ENCODE measurements at places on chromosomes 3 and 15.

- DNase-seq, result no peak
These were observed 110.8 kb downstream of the GREM1 start for GRCh38 chr15:32828507-32829186.

GRCh38 chr3:167909504-167909896 lies 174.0 kb downstream of the SERPINI1 start:
- DNase-seq, result no peak

DNA sequence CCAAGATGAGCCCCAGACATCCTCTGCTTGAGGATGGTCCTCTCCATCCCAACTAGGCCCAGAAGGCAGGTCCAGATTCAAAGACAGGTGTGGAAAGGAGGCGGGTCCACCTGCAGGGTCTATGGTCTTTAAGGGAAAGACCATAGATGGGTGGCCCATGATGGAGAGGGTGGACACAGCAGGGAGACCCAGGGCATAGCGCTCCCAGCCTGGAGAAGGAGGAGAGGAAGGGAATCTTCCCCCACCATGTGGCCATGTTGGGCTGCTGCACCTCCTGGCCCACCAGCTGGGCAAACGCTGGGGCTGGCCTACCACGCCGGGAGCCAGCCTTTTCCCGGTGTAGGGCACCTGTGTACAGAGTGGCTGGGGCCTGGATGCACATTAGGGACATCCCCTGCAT lies 265.2 kb upstream of the TLE3 start:
- DNase-seq, result no peak

GRCh38 chr3:96070678-96071077 lies 743.7 kb upstream of the EPHA6 start:
- no peak for DNase-seq

GRCh38 chr3:26029321-26029720 lies 239.4 kb downstream of the OXSM start:
- DNase-seq, result no peak

DNA sequence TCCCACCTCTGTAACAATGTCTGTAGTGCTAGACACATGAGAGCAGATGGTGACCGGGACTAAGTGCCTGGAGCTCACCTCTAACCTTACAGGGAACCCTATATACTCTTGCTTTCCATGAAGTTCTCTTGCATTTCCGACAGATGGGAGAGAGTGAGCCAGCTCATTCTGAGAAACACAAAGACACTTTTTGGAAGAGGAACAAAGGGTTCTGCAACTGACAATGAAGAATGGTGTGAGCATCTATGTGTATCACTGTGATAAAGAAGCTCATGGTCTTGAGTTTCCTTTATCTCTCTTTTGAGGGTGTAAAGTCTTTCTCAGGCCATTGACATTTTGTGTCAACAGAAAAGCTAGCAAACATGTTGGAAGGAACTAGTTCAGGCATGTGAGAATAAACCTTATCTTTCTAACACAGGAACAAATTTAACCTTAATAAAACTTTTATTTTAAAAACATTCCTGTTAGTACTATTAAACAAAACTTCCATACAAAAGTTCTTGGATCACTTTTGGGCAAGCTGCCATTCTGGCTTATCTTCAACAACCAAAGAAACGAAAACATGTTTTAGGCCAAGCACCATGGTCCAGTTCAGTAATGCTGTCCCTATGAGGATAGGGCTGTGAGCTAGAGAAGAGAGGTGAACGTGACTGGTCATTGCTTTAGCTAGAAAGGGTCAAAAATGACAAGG lies 142.7 kb downstream of the THRB start:
- no peak for DNase-seq

GRCh38 chr3:55477306-55478303 lies 9.5 kb downstream of the WNT5A start:
- no peak for DNase-seq

- no peak for DNase-seq
These were observed 66.3 kb downstream of the MEGF11 start for GRCh38 chr15:66187271-66187670.

DNA sequence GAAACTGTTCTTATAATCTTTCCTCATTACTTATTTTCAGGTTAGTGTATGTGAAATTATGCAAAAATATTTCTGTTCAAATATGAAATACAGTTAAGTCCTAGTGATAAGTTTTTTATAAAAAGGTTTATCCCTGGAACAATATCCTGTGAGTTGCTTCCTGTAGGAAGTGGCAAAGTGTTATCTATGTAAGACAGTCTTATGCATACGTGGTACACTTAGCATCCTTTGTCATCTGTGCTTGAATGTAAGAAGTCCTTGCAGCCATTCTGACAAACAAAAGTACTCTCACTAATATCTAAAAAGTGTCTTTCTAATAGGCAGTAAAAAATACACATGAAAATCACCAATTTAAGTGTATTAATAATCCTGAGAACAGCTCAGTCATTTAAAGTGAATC lies 372.5 kb upstream of the BCHE start:
- DNase-seq, result no peak

DNA sequence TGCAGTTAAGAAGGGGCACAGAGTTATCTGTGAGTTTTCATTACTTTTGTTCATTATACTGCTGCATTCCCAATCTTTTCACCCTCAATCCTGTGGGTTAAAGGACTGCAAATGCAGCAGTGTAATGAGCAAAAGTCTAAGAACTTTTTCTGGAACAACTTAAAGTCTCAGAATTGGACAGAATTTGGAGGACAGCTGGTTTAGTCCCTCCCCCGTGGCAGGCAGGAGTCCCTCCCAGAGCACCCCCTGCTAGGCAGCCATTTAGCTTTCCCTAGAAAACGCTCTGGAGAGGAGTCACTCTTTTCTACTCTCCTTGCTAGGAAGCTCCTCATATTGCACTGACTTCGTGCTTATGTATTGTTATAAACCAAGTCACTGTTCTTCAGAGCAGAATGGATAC lies 156.3 kb upstream of the UBE2E1 start:
- DNase-seq, result no peak

- no peak for DNase-seq
These were observed 95.8 kb upstream of the SNRPN start for GRCh38 chr15:24858737-24859601.

DNA sequence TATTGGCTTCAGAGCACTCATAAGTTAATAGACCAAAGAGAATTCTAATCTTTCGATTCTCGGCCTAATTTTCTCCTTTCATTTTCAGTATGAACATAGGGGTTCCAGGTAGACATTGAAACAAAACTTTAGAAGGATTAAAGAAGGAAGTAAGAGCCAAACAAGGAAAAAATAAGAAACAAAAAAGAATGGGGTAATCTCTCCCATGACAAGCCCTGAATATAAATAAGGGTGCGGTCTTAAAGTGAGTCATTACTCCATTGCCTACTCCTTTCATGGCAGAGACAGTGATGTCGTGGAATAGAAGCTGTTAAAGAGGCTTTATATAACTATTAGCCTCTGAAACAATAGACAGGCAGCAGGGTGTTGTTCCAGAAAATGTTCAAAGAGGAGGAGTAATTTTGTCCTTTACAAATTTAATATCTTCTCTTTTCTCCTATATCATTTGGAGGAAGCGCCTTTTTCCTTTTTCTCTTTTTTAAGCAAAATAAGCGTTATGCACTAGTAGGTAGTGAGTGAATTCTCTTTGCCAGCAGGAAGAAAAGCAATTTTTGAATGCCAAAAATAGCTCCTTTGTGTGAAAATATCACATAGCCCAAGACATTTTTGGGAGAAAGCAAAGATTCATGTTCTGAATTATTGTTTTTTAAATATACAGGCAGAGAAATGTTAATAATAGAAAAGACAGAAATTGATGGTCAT lies 607.9 kb upstream of the KCNMB2 start:
- no peak for DNase-seq

DNA sequence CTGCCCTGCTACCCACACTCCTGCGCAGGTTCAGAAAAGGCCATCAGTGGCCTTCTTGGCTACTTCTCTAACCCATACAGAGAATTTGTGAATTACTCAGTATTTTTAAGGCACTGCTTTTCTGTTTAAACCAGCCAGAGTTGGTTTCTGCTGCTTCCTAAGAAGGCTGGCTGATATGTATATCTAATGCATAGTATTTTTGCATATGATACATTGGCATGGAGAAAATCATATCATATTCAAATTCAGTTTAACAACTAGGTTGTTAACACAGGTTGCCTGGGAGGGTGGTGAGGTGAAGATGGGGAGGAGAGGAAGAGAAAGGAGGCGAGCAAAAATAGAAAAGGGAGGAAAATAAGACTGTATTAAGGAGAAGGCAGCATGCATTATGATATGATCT lies 132.8 kb upstream of the ADPGK start:
- no peak for DNase-seq

DNA sequence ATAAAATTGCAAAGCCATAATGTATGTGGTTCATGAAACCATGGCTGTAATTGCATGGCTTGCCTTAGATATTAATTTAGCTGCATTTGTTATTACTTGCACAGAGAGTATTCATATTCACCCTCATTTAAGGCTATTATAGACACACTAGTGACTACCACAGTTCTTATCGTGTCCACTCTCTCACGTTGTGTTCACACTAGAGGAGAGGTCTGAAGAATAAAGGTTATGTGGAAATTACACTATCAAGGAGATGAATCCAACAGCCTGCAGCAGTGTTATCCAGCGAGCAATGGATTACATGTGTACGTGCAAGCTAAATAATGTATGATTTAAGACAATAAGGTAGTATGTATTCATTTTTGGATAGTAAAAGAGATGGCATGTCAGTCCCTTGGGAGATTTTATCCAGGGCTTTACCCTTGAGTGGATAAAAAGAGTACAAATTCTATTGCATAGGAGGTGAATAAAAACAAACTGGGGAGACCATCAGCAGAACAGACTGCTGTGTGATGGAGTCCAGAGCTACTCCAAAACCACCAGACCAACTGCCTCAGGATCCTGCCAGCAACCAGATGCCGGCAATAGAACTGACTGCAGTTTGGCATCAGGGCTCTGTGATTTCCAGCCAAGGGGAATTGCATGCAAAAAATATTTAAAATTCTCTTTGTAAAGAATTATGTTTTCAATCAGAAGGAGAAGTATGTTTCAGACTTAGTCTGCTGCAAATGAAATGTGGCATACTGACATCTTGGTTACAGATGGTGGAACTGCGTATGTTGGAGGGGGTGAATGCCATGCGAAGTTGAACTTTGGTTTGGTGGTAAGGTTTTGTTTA lies 146.6 kb downstream of the RBMS3 start:
- DNase-seq, result no peak

Measured in vagina (tissue), 2 donors.